ENCODE measurements at places on chromosomes 13 and 19.

DNA sequence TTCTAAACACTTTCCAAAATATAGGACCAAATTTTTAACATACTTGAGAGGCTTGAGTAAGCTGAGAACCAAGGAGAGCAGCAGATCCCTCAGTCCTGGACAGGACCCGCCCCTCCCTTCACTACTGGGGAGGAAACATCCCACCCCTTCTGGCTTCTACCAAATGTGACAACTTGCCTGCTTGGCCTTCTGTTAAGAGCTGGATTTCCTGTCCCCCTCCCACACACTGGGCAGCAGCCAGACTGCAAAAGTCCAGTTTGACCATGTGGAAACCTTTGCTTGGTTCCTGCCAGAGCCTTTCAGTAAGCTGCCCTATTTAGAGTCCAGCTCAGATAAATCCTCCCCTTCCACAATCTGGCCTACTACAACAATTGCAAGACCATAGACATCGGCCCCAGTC lies 84.3 kb downstream of the FGF14 start:
- DNase-seq: no peak

- no peak for DNase-seq
Observed at GRCh38 chr19:11164879-11165406, 9.4 kb upstream of the SPC24 start.

GRCh38 chr19:38033658-38034491 lies 126.9 kb downstream of the SIPA1L3 start:
- no peak for DNase-seq

DNA sequence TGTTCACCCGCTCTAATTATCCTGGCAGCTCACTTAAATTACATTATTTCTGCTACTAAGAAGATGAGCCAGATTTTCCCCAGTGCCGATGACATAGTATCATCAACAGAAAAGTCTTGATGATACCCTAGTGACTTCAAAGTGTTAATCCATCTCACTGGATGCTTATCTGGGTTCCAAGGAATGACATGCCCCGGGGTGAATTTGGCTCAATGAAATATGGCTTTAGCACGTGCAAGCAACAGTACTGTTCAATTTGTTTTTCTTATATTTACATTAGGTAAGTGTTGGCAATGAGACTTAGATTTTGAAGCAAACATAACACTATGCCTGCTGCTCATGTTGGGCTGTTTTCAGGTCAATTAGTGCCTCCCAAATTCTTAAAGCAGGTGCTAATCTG lies 548.2 kb upstream of the SLITRK1 start:
- DNase-seq: no peak

- DNase-seq: no peak
Observed at GRCh38 chr13:49098771-49099512, 121.2 kb upstream of the MLNR start.

- DNase-seq: no peak
Observed at GRCh38 chr13:87444135-87444534, 227.0 kb upstream of the SLITRK5 start.

- DNase-seq: no peak
Observed at GRCh38 chr13:32036126-32036695, 4.6 kb downstream of the FRY start.

DNA sequence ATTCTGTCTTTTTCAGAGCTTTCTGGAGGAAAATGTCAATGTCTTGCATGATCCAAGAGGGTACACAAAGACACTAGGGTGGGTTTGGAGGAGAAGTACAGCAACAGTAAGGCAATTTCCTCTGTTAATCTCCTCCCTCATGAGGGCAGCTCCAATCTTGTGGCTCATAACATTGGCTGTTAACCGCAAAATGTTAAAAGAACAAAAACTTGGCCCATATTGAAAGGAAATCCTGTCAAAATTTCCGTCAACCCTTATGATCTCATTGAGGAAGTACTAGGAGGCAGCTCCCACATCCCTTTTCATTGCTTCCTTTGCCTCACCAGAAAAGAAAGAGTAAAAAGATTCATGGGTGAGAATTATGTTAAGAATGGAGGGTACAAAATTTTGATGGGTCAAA lies 11.6 kb downstream of the OXGR1 start:
- DNase-seq: no peak

DNA sequence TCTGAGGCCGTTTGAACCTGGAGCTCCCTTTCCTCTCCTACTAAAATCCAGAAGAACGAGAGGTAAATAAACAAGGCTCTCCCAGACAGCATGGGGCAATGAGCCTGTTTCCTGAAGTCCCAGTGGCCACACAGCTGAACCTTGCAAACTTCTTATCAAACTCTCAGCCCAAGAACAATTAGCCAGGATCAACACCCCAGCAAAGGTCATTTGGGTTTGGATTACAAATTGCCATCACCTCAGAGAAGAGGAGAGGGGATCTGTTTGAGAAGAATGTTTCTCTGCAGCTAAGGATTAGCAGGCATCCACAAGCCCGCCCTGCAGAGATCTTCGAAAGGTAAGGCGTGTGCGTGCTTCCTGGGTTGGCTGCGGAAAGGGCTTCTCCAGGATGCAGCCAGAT lies 201.9 kb upstream of the SOX1 start:
- DNase-seq: no peak

DNA sequence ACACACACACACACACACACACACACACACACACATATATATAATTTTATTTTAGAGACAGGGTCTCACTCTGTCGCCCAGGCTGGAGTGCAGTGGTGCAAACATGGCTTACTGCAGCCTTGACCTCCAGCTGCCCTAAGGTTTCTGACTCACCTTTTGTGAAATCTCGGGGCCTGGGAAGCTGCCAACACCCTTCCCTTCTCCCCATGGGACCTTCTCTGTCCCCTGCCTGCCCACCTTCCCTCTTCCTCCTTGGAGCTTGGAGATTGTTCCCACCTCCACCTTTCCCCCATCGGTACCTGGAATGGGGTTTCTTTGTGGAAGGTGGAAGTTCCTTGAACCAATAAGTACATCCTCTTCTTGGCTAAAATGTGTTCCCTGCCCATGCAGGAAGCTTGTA lies 6.3 kb downstream of the ARRDC5 start:
- DNase-seq: no peak

- no peak for DNase-seq
Observed at GRCh38 chr13:94761407-94761806, 49.1 kb upstream of the SOX21 start.

DNA sequence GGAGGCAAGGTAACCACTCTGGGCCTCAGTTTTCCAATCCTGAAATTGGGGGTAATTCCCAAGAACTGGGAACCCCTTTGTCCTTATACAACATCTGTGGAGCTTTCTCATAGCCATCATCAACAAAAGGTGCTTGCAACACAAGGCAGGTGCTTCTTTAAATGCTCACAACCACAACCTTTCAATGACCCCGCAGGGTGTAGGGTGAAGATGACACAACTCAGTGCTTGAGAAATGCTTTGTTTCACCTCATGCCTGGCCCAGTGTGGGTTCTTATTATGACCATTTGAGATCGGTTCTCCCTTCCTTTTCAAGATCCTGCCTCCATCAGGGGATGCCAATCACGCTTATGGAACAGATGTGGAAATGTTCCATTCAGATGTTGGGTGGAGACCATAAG lies 8.4 kb downstream of the WIZ start:
- DNase-seq: no peak

GRCh38 chr13:51036418-51036817 lies 74.7 kb downstream of the C13orf42 start:
- DNase-seq: no peak

- peak; percentile 26 for DNase-seq
Observed at GRCh38 chr19:17075864-17076542, 426 bp downstream of the MYO9B start.

DNA sequence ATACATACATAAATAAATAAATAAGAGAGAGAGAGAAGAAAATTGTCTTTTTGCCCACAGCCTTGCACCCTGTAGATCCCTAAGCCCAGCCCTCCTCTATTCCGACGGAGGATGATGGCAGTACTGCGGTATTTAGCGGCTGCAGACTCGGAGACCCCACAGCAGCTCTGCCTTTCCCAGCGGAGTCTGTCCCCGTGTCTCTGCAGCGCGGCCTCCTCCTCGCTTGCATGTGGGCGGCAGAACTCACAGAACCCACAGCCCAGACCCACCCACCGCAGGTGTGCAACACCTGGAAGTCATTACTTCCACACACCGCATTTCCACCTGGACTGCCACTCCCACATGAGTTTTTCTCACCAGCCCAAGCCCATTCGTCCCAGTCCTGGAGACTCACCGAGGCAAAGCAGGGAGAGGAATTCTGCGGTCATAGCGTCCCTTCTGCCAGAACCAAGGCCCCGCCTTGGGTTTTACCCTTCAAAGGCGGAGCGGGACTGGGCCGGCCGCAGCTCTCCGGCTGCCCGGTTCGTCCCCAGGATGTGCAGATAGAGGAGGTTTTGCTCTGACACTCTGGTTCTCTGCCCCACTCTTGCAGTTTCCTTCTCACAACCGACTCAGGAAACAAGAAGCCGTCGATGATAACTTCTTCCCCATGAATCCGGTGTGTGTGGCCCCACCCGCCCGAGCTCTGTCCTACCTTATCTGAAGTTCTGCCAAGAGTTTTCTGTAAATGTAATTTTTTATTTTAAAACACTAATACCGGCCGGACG lies at the start of gene VSTM1:
VSTM1 (minus strand) TSS at position 548 of the 767 bp plus-strand sequence; CDS start at position 428, 120 bp downstream.
- DNase-seq: no peak

DNA sequence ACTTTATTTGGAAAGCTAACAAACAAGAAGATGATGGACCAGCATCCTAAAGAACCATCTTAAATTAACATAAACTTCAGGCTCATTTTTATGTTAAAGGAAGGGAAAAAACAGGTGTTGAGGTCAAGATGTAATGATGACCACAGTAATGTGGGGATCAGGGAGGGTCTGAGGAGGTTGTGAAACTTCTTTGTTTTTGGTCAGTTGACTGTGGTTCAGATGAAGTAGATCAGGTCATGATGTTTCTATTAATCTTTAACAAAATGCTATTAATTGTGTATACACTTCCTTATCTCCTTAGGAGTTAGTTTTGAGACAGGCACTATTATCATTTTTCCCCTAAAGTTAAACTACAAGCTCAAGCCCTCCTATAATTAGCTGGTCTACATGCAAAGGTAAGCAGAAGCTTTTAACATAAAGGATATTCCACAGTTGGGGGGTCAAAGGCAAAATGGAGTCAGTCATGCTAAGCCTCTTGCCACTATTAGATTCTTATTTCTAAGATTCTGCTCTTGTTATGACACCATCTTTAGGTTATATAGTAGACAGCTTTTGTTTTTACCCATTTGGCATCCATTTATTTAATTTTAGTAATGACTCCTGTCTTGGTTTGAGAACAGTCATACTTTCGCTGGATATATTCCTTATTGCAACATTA lies 800.1 kb upstream of the PCDH9 start:
- no peak for DNase-seq

- DNase-seq: no peak
Observed at GRCh38 chr19:15841875-15842569, 26.6 kb upstream of the OR10H1 start.

- no peak for DNase-seq
Observed at GRCh38 chr13:24905242-24905641, 141.3 kb downstream of the RNF17 start.

DNA sequence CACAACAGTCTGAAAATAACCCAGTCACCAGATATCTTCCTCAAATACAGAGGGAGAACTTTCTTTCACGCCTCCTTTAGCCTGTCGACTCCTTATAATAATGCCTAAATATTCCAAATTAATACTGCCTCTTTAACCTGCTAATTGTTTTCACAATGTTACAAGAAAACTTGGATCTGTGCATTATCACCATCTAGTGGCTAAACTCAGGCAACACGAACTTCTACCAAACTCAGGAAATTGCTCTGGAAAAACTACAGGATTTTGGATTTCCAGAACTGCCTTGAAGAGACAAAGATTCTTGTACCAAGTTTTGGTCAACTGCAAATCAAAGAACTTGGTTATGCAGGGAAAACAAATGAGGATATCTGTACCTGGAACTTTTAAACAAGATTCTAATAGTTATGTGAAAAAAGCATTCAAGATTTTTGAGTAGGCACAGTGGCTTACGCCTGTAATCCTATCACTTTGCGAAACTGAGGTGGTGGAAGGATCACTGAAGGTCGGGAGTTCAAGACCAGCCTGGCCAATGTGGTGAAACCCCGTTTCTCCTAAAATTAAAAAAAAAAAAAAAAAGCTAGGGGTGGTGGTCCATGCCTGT lies 10.8 kb downstream of the CLN5 start:
- no peak for DNase-seq

GRCh38 chr19:39506944-39507714 lies 7.8 kb upstream of the SELENOV start:
- DNase-seq: peak; percentile 62

- DNase-seq: no peak
Observed at GRCh38 chr13:94195715-94196114, 283.8 kb downstream of the DCT start.

DNA sequence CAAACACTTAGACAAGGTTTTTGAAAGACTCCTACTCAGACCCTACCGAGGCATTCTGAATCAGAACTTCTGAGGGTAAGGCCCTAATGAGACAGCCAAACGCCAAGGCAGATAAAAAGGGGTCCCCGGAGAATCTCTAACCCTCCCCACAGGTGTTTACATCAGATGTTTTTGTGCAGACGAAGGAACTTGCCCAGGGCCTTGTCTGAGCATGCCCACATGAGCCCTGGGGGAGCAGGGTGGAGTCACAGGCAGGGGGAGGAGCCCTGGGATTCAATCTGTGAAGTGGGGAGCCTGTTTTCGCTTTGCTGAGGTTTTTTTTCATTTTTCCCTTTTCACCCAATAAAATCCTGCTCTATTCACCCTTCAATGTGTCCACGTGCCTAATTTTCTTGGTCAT lies 61.6 kb upstream of the MED4 start:
- peak; percentile 44 for DNase-seq

DNA sequence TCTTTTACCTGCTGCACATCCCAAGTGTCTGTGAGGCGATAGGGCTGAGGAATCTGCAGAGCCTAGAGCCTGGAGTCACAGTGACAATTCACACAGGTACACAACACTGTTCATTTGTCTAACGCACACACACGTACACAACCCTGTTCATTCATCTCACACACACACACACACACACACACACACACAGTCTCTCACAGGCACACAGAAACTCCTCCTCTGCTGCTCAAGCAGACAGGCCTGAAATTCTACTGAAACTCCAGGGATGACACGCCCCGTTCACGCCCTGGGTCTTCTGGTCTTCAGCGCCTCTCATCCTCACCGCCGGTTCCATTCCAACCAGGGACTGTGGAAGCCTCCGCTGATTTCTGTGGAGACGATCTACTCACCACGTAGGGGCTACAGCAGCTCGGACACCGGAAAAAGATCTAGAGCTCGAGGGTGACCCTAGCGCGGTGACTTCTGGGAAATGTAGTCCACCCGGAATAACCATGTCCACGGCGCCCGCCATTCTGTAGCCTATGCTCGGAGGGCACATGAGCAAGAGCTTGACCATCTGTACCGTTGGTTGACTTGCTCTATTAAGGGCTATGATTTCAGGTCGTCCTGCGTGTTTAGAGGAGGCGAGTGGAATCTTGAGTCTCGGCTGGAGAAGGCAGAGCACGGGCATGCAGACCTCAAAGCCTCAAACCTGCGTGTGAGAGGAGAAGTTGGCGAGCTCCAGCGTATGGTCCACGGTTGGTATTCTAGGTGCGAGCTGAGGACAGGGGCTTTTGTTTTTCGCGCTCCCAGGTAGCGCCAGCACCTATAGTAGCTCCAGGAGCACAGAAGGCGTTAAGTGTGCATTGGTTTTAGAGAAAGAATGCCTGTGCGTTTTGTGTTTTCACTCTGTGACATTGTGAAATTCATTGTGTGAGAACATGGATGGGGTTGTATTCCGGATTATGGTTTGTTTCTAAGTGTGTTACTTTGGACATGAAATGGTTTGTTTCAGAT lies 33.4 kb downstream of the ZNF45 start:
- peak; percentile 60 for DNase-seq
